Glutamatergic neuron (in vitro differentiated cells): ENCODE measurements at places on chromosomes 7 and 10. TPM values are rescaled to one million over a fixed set of nuclear protein-coding genes. Genes with fewer than 3 reads are reported as not detected.

DNA sequence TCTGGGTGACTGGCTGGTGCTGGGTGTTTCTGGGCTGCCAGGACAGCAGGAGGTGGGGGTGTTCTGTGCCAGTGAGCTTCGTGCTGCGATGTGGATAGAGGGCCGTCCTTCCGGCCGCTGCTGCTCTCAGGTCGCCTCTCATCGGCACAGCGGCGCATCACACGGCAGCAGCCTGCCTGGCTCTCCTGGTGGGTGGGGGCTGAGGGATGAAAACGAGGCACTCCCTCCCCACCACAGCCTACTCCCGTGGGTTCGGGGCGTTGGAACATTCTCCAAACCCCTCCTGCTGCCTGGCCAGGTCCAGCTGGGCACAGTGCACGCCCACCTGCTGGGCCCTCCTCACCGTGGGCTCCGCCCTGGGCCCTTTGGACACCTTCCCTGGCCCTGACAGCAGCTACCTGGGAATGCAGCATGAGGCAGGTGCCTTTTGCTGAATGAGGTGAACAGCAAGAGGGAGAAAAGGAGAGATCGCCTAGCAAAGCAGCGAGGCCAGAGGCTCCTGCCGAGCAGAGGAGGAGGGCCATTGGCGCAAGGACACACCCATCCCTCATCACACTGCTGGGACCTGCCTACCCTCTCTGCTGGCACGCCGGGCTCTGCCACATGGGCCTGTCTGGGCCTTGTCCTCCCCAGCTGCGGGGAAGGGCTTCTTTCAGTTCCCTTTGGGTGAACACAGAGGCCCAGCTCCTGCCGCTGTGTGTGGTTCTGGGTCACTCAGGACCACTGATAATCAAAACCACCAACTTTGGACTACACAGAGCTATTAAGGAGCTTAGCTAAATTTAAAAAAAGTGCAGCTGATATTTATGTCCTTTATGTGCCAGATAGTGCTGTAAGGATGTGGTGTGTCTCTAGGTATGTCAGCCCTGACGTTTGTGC, 33.4 kb downstream of the INPP5A start:
- H3K4me1 ChIP-seq: peaks cover 12% of the 10 kb centered on the region
- peak; percentile 13 for DNase-seq
- H3K4me3 ChIP-seq: no peak overlapping the region
- peaks cover 3% of the 10 kb centered on the region for H3K27me3 ChIP-seq

- H3K27me3 ChIP-seq: no peaks in the 10 kb centered on the region
- no peaks in the 10 kb centered on the region for H3K4me1 ChIP-seq
- H3K4me3 ChIP-seq: no peak overlapping the region
- no peak for DNase-seq
Observed at GRCh38 chr7:48551652-48552051, 372.7 kb upstream of the CDC14C start.

- H3K36me3 ChIP-seq: no peaks in the 10 kb centered on the region
- peaks cover 3% of the 10 kb centered on the region for H3K4me1 ChIP-seq
- no peak for DNase-seq
- H3K27me3 ChIP-seq: peaks cover 2% of the 10 kb centered on the region
Observed at GRCh38 chr7:47659664-47660462, 78.0 kb upstream of the TNS3 start.

GRCh38 chr10:110134917-110135316, 72.5 kb upstream of the MXI1 start:
- H3K4me1 ChIP-seq: no peaks in the 10 kb centered on the region
- H3K4me3 ChIP-seq: no peak overlapping the region
- H3K36me3 ChIP-seq: no peaks in the 10 kb centered on the region
- no peak overlapping the region for H3K27ac ChIP-seq
- H3K27me3 ChIP-seq: no peaks in the 10 kb centered on the region

GRCh38 chr10:15035385-15036301, 8.1 kb upstream of the OLAH start:
- no peaks in the 10 kb centered on the region for H3K4me1 ChIP-seq
- peaks cover 2% of the 10 kb centered on the region for H3K27me3 ChIP-seq
- no peak overlapping the region for H3K4me3 ChIP-seq
- no peak for DNase-seq
- H3K36me3 ChIP-seq: peaks cover 12% of the 10 kb centered on the region

The TNS3 gene
- 3.8 TPM for total RNA-seq

GRCh38 chr7:51275532-51275931, 41.1 kb downstream of the COBL start:
- H3K36me3 ChIP-seq: no peaks in the 10 kb centered on the region
- peaks cover 7% of the 10 kb centered on the region for H3K27me3 ChIP-seq
- no peak overlapping the region for H3K4me3 ChIP-seq
- no peak for DNase-seq

- DNase-seq: peak; percentile 35
- peaks cover 3% of the 10 kb centered on the region for H3K27me3 ChIP-seq
- H3K36me3 ChIP-seq: no peaks in the 10 kb centered on the region
- no peak overlapping the region for H3K4me3 ChIP-seq
Observed at GRCh38 chr10:116444527-116445142, 17.0 kb downstream of the PNLIPRP3 start.

DNA sequence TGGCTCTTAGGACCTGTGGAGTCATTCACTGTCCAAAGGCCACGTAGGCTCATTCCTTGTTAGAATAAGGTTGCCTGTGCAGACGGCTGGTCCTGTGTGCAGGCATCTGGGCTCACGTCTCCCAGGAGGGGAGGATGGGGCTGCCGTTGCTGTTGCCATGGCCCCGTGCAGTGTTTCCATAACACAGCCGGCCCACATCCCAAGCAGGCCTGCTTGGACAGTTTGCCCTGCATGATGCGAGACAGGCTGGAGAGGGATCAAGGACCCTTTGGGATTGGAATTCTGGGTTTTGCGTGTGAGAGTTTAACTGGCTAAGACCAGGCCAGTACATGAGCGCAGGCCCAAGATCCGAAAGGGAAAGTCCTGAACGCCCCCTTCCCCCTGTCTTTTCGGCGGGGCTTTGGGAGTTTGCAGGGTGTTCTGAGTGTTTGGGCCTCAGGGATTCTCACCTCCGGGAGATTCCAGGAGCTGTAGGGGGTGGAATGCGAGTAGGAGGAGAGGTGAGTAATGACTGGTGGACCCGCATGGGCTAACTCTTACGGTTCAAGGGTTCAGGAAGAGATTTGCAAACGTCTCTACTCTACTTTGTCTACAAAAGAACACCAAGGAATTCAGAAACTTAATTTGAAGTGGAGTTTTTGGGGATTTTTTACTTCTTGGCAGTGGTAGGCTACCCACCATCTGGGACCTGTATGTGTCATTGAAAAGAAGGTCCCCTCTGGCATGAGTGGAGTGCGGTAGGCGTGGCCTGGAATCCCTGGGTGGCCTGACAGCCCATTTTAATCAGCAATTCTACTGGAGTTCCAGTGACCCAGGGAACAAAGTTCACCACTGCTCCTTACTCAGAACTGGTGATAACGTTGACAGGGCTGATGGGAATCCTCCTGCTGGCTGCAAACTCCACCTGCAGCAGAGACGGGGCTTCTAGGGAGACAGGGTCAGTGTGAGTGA, 125.4 kb downstream of the ITIH5 start:
- no peak overlapping the region for H3K4me3 ChIP-seq
- no peak for DNase-seq
- no peaks in the 10 kb centered on the region for H3K27me3 ChIP-seq
- H3K36me3 ChIP-seq: no peaks in the 10 kb centered on the region
- H3K27ac ChIP-seq: no peak overlapping the region
- H3K4me1 ChIP-seq: no peaks in the 10 kb centered on the region

- H3K4me1 ChIP-seq: no peaks in the 10 kb centered on the region
- DNase-seq: no peak
- no peak overlapping the region for H3K4me3 ChIP-seq
- H3K27ac ChIP-seq: no peak overlapping the region
Observed at GRCh38 chr10:60992636-60993035, 48.7 kb upstream of the RHOBTB1 start.

DNA sequence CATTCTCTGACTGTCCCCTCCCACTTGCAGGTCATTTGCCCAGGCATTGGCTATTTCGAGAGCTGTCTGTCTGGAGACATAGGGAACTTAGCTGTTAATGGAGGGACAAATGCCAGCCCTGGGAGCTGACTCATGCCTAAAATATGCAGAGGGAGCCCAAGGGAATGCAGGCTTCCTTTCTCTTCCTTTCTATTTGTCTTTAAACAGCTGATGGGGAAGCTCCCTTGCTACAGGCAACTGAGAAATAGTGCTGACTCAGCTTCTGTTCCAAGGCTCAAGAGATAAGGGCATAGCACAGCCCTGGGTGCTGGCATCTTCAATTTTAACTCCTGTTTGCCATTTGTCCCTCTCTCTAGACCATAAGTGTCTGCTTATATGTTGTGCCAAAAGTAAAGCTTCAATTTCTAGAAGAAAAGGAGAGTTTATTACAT, 82.7 kb upstream of the C1GALT1 start:
- H3K36me3 ChIP-seq: no peaks in the 10 kb centered on the region
- peak overlapping the region; percentile 80 for H3K27ac ChIP-seq
- peaks cover 4% of the 10 kb centered on the region for H3K27me3 ChIP-seq
- DNase-seq: peak; percentile 79
- peaks cover 20% of the 10 kb centered on the region for H3K4me1 ChIP-seq
- H3K4me3 ChIP-seq: peak overlapping the region; percentile 33

The IRF5 gene
- total RNA-seq: not detected

The SCART1 gene
- 3.8 TPM for total RNA-seq

DNA sequence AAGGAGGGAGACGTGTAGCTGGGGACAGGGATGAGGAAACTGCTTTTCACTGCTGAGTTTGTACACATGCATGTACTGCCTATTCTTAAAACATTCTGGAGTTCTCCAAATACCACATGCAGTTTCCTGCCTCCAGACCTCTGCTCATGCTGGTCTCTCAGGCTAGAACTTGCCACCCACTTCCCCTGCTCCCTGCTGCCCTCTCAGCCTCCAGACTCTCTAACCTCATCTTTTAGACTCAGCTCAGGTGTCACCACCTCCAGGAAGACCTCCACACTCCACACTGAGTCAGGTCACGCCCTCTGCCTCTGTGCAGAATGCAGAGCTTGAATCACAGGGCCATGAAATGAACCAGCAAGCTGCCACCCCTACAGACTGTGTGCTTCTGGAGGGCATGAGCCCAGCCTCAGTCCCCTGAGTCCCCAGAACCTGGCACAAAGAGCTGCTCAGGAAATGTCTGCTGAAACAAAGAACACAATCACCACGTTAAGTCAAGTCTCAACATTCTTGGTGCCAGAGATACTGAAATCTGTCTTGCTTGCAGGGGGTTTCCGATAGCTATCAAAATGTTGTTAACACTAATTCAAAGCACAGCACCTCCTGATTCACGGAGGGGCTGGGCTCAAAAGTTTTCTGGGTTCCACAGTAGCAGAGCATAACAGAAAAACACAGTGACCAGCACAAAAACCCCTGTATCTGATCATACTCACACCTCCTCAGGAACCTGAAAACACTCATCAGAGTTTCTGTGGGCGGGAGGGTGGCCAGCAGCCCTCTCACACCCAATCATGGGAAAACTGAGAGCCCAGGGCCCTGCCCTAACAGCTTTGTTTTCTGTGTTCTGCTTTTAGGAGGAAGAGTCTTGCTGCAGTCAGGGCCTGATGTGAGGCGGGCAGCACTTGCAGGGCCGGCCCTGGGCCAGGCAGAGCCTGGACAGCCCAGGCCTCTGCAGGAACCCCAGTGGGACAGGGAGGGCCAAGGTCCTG, 21.1 kb downstream of the FAM53B start:
- peaks cover 5% of the 10 kb centered on the region for H3K27me3 ChIP-seq
- H3K4me3 ChIP-seq: no peak overlapping the region
- no peak for DNase-seq
- peak overlapping the region; percentile 66 for H3K27ac ChIP-seq
- no peaks in the 10 kb centered on the region for H3K36me3 ChIP-seq
- H3K4me1 ChIP-seq: peaks cover 31% of the 10 kb centered on the region

- no peaks in the 10 kb centered on the region for H3K36me3 ChIP-seq
- peaks cover 10% of the 10 kb centered on the region for H3K27me3 ChIP-seq
- no peak for DNase-seq
- peaks cover 19% of the 10 kb centered on the region for H3K4me1 ChIP-seq
- no peak overlapping the region for H3K27ac ChIP-seq
Observed at GRCh38 chr10:27356738-27357137, 116.1 kb upstream of the ACBD5 start.

GRCh38 chr7:20193242-20193777, 23.9 kb downstream of the MACC1 start:
- no peak overlapping the region for H3K4me3 ChIP-seq
- H3K36me3 ChIP-seq: no peaks in the 10 kb centered on the region
- DNase-seq: no peak

- H3K27me3 ChIP-seq: peaks cover 1% of the 10 kb centered on the region
- H3K4me3 ChIP-seq: no peak overlapping the region
- H3K36me3 ChIP-seq: no peaks in the 10 kb centered on the region
- H3K4me1 ChIP-seq: peaks cover 28% of the 10 kb centered on the region
Observed at GRCh38 chr7:148264933-148265557, 325.5 kb upstream of the C7orf33 start.

The FAM25A gene
- total RNA-seq: not detected

DNA sequence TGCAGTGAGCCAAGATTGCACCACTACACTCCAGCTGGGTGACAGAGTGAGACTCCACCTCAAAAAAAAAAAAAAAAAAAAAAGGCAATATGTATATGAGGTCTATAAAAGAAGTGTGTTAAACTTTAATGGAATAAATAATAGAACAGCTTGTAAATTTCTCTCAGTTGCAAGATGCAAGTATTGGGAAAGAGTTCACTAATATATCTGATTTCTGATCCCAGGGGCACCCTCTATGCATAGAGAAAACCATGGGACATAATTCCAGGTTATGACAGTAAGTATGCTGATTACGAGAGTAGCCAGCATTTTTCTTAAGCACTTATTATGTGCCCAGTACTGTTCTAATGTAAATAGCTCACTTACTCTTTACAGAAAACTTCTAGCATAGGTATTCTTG, 66.1 kb upstream of the AFAP1L2 start:
- H3K36me3 ChIP-seq: no peaks in the 10 kb centered on the region
- peaks cover 3% of the 10 kb centered on the region for H3K27me3 ChIP-seq
- no peak overlapping the region for H3K27ac ChIP-seq

GRCh38 chr7:107632492-107632865, 28.1 kb upstream of the SLC26A4 start:
- H3K4me1 ChIP-seq: peaks cover 12% of the 10 kb centered on the region
- no peak for DNase-seq
- no peaks in the 10 kb centered on the region for H3K36me3 ChIP-seq
- no peak overlapping the region for H3K4me3 ChIP-seq
- peaks cover 4% of the 10 kb centered on the region for H3K27me3 ChIP-seq

GRCh38 chr10:44393834-44394547, 9.1 kb upstream of the CXCL12 start:
- no peak overlapping the region for H3K4me3 ChIP-seq
- H3K36me3 ChIP-seq: no peaks in the 10 kb centered on the region
- H3K4me1 ChIP-seq: peaks cover 2% of the 10 kb centered on the region
- DNase-seq: no peak

DNA sequence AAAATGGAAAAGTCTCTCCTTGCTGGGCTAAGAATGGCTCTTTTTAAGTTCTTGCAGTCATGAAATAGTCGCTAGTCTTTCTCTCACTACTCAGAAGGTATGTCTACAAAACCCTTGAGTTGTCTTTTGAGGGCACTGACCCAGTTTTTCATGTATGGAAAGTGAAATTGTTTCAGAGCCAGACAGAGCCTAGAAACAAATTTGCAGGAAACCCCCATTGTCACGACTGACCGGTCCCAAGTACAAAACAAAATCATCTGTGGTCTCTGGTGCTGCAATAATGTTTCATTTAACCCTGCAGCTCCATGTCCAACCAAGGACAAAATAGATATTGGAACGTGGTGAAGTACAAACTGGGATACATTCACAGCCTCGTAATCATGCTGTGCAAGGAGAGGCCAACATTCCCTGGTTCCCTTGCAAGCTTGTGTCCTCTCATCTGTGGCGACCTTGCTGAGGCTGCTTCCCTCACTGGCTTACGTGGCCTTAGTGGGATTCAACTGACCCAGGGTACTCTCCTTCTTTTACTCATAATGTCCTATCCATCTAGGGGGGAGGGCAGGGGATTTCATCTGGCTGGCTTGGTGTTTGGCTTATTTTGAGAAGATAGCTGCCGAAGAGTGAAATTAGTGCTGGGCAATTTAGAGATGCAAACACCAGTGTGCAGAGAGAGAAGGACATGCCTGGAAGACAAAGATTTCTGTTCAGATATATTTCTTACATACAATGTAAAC, 172.5 kb downstream of the IPMK start:
- DNase-seq: no peak
- H3K4me3 ChIP-seq: no peak overlapping the region
- H3K27me3 ChIP-seq: no peaks in the 10 kb centered on the region
